ENCODE measurements at places on chromosomes 4 and X. TPM values are rescaled to one million over a fixed set of nuclear protein-coding genes. Genes with fewer than 3 reads are reported as not detected.

DNA sequence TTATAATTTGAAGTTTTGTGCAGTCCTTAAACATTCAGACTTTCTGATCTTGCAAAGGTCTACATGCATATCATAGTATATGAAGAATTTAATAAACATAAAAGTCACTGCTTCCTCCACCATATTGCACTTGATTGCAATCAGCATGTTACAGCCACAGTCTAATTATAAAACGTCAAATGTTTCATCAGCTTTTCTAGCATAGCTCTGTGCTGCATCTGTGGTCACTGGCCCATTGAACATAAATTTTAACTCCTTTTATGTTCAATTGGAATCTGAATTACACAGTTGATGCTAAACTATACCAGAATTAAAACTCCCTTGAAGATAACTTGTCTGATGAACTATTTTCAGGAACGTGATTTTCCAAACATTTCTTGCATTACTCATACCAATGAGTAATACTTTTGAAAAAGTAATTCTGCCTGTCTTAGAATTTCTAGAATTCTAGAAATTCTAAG lies 329.1 kb downstream of the GALNTL6 start:
- DNase-seq = no peak

- no peak for DNase-seq
Observed at GRCh38 chr4:125811892-125812291, 497.1 kb downstream of the FAT4 start.

DNA sequence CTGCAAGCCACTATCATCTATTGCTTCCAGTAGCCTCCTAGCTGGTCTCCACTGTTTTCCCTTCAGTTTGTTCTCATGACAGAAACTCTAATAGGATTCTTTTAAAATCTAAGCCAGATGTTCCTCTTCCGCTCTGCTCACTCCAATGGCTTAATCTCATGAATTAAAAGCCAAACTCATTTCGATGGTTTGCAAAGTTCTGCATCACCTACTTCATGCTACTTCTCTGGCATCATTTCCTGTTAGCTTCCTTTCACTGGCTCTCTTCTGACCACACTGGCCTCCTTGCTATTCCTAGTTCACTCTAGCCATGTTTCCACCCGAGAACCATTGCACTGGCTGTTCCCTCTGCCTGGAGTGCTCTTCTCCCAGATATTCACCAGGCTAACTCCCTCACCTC lies 102.0 kb upstream of the LSM6 start:
- DNase-seq = no peak

DNA sequence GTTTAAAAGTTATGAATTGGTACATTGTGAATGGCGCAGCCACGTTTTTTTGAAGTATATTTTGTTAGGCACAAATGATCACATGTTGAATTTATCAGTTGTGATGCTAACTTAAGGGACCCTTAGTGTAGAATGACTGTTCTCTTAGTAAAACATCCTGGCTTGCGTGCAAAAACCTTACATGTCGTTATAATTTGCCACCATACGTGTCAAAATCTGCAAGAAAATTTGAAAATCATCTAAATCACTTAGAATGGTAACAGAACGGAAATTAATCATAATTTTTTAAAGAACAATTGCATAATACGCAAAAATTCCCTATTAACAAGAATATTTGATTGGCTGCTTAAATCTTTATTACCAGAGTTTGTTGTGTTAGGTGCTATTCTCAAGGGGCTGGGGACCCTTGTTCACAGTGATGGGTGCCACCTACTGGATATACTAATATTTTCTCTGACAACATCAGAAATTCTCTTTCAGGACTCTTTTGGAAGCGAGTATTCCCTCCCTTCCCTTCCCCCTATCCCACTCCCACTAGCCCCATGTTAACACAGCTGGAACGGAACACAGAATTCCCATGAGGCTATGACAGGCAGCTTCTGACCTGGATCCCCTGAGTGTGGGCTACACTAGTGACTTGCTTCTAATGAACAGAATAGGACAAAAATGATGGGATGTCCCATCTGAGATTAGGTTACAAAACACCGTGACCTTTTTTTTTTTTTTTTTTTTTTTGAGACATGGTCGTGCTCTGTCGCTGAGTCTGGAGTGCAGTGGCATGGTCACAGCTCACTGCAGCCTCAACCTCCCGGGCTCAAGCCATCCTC lies 71.8 kb downstream of the SUPT20HL2 start:
- no peak for DNase-seq

DNA sequence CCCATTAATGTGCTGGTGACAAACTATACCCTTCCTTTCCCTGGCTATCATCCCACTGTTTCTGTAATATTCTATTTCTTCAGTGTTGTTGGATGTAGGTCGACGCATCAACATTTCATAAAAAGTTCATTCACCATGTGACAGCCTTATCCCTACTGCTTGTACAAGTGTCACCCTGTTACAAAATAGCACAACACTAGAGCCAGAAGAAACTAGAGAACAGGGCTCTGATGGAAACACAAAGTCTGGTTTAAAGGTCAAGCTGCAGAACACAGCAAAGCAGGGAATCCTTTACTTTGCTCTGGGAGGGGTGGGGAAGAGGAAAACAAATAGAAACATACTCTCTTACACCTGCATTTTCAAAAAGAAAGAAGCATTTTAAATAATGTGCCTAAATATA lies 131.3 kb upstream of the TBC1D9 start:
- no peak for DNase-seq

DNA sequence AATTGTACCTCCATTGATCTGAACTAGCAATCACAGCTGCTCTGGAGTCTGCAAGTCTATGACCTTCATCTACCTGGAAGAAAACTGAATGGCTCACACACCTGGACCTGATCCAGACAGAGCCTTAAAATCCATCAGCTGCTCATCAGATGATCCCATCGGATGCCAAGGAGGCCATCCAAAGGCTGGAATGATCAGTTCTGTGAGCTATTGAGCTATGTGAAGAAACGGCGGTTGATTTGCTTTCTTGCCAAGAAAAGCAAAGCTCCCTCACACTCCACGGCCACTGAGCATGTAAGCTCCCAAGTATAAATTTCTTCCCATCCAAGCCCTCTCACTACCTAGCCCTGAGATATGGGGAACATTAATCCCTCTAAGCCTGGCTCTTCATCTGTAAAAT lies 63.1 kb downstream of the RELL1 start:
- DNase-seq = no peak

Gene IBSP
- total RNA-seq = not detected

Gene MSANTD1
- 5.9 TPM for total RNA-seq

Gene CFI
- 3.1 TPM for total RNA-seq

Gene SMIM10L2A
- total RNA-seq = 10.0 TPM

Gene PNMA5
- 3.0 TPM for total RNA-seq

Measured in occipital lobe (tissue), 3 donors.